ENCODE measurements at places on chromosomes 11 and 22. TPM values are rescaled to one million over a fixed set of nuclear protein-coding genes. Genes with fewer than 3 reads are reported as not detected.

BBOX1 gene
- not detected for total RNA-seq

DNA sequence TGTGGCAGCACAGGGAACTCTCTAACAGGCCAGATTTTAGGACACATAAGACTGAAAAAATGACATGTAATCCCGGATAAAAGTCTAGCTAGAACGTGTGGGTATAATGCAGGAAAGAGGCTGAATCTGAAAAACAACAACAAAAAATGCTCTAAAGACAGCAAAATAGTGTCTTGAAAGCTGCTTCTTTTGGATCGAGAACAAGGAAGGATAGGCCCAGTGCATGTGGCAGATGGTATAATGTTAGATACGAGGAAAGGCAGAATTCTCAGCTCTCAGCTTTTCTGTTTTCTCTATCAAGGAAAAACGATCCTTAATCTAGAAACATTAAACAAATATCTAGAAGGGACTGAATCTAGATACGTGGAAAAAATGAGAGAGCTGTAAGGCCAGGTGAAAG lies 33.8 kb upstream of the PARVA start:
- peaks cover 2% of the 10 kb centered on the region for H3K4me1 ChIP-seq
- no peak for DNase-seq
- H3K36me3 ChIP-seq, result no peaks in the 10 kb centered on the region
- no peak overlapping the region for H3K27ac ChIP-seq
- no peak overlapping the region for H3K4me3 ChIP-seq
- peaks cover 3% of the 10 kb centered on the region for H3K27me3 ChIP-seq

OR51E2 gene
- not detected for total RNA-seq

DNA sequence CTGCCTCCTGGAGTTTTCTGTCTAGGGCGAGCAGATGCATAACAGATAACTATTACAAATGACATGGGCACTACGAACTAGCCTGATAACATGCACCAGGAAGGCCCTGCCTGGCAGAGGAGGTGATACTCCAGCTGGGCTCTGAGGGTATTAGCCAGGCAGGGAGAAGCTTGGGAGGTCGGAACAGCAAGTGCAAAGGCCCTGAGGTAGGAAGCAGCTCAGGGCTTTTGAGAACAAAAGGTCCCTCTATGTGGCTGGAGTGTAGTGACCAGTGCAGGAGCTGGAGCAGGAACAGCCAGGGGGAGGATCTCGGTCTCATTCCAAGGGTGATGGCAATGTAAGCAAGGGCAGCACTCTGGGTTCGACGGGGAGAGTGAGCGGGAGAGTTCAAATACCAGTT lies 61.6 kb upstream of the TCF20 start:
- no peak overlapping the region for H3K4me3 ChIP-seq
- H3K27ac ChIP-seq, result no peak overlapping the region
- peaks cover 52% of the 10 kb centered on the region for H3K4me1 ChIP-seq
- no peaks in the 10 kb centered on the region for H3K36me3 ChIP-seq
- no peak for DNase-seq
- H3K27me3 ChIP-seq, result no peaks in the 10 kb centered on the region

GRCh38 chr11:97909614-97910399 lies 1110.9 kb upstream of the CNTN5 start:
- H3K4me1 ChIP-seq, result no peaks in the 10 kb centered on the region
- no peak for DNase-seq
- no peak overlapping the region for H3K27ac ChIP-seq

APOL4 gene
- total RNA-seq, result not detected

Data from naive thymus-derived CD8-positive, alpha-beta T cell (primary cell).